HCT116 (cell line): ENCODE measurements at places on chromosomes 5 and 9.
A peak's percentile ranks its signal among the peaks of the same experiment; 100 is the strongest.

- peak; percentile 42 for DNase-seq
Measured at GRCh38 chr9:38039090-38039906, 29.7 kb downstream of the SHB start.

DNA sequence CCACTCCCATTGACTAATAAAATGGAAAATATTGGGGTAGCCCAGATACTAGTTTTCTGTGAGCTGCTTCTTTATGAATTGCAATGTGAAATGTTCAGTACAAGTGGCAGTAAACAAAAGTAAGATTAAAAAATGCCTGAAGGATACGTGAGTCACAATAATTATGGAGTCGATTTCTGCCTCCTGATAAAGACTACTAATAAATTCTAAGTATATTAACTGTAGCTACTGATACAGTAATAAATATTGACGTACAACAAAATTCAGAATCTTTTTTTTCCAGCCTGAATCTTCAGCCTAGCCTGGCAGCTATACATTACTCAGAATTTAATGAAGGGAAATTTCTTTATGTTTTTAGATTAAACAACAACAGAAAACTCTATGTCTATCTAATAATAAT is 218.1 kb downstream of the MPDZ start:
- no peak for DNase-seq

DNA sequence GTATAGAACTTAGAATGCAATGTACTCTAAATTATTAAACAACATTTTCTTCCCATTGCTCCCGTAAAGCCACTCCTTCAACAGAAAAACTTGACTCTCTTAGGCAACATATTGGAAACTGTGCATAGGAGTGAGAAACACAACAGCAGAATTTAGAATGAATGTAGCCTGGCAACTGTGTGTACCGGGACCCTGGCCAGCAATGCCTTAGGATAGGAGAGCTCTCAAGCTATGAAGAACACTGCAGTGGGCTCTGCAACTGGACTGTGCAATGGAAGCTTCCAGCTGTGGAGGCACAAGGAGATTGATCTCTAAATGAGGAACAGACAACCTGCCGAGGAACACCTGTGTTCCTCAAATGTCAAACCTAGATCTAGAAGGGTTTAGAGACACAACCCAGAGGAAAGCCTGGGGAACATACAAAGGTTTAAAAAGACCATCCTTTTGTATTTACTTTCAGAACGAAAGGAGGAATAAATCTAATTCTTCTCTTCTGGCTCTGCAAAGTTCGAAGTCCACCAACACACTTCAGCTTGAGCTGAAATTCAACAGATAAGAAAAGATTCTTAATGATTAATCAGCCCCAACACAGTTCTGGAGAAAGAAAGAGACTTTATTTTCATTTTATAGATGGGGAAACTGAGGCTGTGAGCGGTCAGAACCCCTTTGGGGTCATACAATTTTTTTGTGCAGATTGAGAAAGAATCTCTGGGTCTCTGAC is 51.5 kb upstream of the ARL15 start:
- DNase-seq = no peak

DNA sequence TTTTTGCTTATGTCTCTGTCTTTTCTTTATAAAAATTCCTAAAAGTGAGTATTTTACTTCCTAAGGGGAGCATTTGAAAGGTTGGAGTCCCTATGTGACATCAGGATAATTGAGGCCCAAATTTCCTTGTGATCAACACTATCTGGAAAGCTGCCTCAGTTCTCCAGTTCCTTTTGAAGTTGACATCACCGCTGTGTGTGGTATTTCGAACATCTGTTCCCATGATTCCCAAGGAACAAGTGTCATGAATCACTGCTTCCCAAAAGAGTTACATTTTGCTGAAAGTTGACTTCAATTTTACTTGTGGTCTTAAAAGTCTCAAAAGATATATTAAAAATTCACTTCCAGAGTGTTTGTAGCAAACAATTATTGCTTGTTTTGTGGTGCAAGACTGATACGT is 452.1 kb upstream of the RGMB start:
- DNase-seq = no peak

DNA sequence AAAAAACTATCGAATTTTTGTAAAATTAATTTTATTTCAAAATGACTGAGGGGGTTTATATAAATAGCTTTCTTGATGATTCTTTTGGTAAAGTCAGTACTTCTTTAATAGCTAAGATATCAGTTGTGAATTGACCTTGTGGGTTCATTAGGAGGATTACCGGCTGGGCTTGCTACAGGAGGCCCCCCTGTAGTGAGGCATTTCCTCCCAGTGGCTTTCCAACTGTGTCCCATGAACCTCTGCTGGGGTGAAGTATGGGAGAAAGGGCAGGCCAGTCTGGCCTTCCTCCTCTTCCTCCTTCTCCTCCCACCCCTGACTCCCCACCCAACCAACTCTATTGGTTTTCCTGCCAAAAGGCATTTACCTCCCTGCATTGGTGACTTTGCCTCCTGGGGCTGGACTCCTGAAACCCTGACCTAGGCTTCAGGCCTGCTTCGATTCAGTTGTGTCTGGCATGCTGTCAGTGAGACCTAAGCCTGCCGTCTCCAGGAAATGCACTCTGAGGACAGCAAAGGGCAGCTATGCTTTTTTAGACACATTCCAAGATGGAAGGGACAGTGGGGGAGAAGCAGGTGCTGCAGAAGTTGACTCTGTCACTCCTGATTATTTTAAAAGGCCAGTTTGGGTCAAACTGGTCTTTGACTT is 144.8 kb downstream of the HSPA4 start:
- no peak for DNase-seq

- DNase-seq = no peak
Measured at GRCh38 chr5:169024421-169024820, 276.5 kb downstream of the SLIT3 start.

- no peak for DNase-seq
Measured at GRCh38 chr9:107249665-107250285, 33.3 kb upstream of the RAD23B start.
